ENCODE measurements at places on chromosomes 11 and 22. TPM values are rescaled to one million over a fixed set of nuclear protein-coding genes. Genes with fewer than 3 reads are reported as not detected.

Gene ST14
- total RNA-seq: 1.8 TPM

Gene TENM4
- total RNA-seq: 0.83 TPM

Gene MMP27
- not detected for total RNA-seq

Gene ESAM
- 8.9 TPM for total RNA-seq

- no peak for DNase-seq
Observed at GRCh38 chr11:8596504-8597046, 2.5 kb upstream of the STK33 start.

- DNase-seq: no peak
Observed at GRCh38 chr11:121435551-121436511, 16.3 kb upstream of the SORL1 start.

DNA sequence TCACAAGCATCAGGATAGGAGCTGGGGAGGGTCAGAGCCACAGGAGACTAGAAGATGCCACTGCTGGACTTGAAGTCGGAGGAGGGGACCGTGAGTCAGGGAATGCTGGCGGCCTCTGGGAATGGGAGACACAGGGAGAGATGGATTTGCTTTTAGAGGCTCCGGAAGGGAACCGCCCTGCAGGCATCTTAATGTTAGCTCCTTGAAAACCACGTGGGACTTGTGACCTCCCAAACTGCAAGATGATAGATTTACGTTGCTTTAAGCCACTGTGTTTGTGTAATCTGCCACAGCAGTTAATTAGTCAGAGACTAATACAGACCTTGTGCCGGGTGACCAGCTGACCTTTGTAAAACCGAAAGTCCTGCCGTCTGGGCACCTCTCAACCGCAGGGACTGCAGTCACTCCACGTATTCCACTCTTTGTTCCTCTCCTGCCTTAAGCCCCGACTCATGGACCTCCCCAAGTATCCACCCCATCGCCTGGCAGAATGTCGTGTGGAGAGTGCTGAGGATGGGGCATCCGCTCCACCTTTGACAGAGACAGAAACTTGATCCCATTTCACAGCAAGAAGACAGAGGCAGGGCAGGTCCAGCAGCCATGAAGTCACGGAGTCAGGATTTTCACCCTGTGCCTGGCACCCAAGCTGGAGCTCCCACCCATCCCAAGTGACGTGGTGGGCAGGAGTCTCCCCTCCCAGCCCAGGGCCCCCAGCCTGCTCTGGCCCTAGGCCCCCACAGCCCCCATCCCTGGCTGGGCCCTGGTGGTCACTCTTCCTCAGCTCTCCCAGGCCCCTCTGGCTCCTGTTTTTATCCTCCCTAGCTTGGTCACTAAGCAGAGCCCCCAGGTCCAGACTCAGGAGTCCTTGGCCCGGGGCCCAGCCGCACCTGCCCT lies 19.4 kb upstream of the CTSD start:
- DNase-seq: no peak

DNA sequence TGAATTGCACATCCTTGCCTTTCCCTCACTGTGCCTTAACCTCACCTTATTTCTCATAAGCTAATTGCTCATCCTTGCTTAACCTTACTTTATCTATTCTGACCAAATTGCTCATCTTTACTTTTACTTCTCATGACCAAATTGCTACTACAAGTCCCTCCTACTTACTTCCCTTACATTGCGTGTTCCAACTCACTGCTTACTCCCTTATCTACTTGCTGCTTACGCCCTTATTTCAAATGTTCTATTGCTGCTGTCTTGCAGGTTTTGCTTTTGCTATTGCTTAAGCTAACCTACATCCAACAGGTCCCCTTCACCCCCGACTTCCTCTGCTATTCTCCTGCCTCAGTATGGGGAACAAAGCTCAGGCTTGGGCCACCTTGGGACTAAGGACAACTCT lies 8.0 kb downstream of the OR8B2 start:
- no peak for DNase-seq

DNA sequence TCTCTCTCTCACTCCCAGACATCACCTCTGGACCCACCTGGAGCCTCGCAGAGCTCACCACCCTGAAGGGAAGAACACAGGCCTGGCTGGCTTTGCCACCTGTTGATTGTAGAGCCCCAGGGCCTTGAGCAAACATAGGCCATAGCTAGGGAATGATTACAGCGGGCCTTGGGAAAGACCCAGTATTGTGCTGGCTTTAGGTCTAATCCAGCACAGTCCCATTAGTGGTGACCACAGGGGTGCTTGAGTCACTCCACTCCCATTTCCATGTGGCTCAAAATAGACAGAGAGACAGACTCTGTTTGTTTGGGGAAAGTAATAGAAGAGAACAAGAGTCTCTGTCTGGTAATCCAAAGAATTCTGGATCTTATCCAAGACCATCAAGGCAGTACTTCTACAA lies 42.7 kb upstream of the FAM181B start:
- no peak for DNase-seq

GRCh38 chr11:73317803-73318202 lies 9.7 kb downstream of the ARHGEF17 start:
- peak; percentile 67 for DNase-seq

- DNase-seq: no peak
Observed at GRCh38 chr11:47672283-47672730, 29.9 kb upstream of the MTCH2 start.

GRCh38 chr11:80122211-80122610 lies 681.4 kb upstream of the TENM4 start:
- DNase-seq: no peak

- DNase-seq: no peak
Observed at GRCh38 chr11:129352676-129353075, 23.0 kb upstream of the BARX2 start.

DNA sequence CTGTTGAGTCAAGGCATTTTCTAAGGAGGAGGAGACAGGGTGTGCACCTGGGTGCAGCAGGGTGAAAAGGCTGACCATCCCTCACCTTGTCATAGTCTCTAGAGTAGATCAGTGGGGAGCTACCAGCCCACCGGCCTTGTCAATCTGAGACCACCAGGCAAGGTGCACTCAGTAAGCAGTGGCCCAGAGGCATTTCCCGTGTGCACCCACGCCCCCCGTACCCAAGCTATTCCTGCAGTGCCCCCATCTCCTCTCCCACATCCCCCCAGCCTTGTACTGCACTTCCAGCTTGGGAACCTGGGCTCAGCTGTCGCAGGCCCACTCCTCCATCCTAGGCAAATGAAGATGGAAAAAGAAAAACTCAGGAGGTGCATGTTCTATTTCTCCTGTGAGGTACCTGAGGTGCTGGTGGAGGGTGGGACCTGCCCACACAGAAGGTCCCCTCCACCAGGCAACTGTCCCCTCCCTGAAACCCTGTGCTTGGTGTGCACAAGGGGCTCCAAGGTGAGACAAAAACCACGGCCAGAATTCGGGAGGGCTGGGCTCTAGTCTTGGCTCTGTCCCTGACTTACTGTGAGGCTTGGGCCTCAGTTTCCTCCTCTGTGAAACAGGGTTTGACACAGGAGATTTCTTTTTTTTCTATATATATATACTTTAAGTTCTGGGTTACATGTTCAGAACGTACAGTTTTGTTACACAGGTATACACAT lies 8.4 kb downstream of the P2RY2 start:
- no peak for DNase-seq

DNA sequence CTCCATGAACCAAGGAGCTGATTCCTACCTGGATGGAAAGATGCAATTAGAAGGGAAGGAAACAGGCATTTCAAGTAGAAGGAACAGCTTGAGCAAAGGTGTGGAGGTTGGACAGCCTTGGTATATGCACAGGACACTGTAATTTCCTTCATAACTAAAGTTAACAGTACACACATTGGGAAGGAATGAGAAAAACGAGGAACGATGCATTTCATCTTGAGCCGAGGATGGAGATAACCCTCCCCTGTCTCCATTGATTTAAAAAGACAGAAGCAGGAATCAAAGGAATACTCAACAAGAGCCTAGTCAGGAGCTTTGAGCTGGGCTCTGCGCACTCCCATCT lies 2.3 kb upstream of the PRG2 start:
- DNase-seq: no peak
